ENCODE measurements at places on chromosomes 1 and 21.

DNA sequence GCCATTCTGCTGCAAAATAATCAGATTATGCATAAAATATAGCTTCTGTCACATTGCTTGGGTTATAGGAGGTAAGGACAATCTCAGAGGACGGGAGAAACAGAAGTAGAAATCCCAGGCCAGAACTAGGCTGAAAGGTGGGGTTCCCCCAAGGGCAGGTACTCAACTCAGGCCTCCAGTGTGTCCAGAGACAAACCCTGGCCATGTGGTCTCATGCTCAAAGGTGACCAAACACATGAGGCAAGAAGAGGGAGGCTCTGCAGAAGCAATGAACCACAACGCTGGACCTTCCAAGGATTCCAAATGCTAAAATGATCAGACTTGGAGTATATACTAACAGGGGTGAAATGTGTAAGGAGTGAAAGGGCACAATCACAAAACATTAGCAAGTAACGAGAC, 103.8 kb downstream of the DMRTB1 start:
- DNase-seq = no peak

GRCh38 chr1:117682372-117682771, 76.5 kb downstream of the TENT5C start:
- DNase-seq = no peak

DNA sequence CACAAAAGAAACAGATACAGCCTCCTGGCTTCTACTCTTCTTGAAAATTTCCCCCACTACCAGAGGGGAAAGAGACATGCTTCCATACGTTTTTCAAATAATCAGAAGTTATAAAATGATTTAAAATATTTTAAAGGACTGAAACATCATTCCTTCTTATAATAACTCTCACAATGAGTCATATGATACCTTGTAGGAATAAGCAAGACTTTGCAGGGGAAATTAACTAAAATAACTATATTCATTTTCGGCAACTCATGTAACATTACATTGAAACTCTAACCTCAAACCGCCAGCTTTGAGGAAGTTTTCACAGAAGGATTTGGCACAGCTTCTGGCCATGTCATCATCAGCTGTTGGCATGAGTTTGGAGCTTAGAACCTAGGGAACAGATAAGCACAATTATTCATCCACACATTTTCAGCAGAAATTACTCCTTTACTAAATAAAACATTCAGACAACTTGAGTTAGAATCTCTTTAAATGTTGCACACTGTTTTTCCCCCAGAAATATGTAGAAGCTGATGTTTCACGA, 85.9 kb downstream of the USP24 start:
- no peak for DNase-seq

- DNase-seq = no peak
Observed at GRCh38 chr1:2136386-2137235, 58.0 kb downstream of the FAAP20 start.

DNA sequence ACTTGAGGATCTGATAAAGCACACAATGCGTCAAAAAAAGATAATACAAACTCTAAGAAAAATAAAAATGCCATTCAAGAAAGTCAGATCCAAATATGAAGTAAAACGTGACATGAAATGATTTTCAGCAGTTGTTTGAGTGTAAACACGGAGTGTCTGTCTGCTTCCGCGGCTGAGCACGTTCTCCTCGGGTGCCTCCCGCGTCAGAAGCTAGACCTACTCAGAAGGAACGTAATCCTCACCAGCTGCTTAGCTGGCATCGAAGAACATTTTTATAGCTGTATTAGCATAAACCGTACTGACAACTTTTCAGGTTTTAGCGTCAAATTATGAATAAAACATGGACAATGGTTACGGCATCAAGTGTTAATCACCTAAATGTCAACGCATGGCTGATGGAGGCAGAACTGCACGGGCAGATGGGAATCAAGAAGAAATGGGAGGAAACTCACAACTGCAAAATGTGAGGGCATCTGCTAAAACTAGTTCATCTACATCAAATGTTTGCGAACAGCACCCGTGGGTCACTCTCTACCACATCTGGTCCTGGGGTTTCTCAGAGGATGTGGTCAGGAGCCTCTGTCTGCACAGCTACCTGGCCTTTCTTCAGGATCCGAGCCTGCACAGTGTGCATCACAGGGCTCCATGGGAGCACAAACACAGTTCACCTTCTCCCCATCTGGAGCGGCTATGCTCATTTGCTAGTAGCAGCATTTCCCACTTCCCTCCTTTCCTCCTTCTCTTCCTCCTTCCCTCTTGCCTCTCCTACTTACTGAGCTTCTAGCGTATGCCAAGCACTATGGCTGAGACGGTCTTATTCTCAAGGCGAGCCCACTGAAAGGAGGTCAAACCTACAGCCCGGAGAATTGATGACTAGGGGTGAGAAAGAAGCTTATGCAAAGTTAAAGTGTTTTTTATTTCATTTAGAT, 40.0 kb downstream of the RCAN1 start:
- DNase-seq = no peak

GRCh38 chr1:155322571-155322952, 1.9 kb downstream of the RUSC1 start:
- DNase-seq = no peak

- no peak for DNase-seq
Observed at GRCh38 chr1:42924851-42925760, 33.6 kb downstream of the SLC2A1 start.

DNA sequence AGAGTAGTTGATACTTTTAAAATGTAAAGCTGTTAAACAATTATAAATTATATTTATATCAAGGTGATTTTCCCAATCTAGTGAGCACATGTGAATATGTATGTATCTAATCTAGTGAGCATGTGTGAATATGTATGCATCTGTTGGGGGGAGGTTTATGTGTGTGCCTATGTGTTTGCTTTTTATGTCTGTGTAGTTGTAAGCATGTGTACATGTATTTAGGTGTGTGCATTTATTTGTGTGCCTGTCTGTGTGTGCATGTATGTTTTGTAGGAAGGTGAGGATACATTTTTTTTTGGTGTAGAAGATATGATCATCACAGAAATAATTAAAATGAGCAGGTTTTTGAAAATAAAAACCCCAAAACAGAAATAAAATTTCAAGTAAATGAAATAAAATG, 318.9 kb upstream of the CHRM3 start:
- DNase-seq = no peak

GRCh38 chr1:232029315-232029714, 402.7 kb downstream of the DISC1 start:
- no peak for DNase-seq

- DNase-seq = no peak
Observed at GRCh38 chr1:60833173-60833572, 249.2 kb upstream of the NFIA start.

DNA sequence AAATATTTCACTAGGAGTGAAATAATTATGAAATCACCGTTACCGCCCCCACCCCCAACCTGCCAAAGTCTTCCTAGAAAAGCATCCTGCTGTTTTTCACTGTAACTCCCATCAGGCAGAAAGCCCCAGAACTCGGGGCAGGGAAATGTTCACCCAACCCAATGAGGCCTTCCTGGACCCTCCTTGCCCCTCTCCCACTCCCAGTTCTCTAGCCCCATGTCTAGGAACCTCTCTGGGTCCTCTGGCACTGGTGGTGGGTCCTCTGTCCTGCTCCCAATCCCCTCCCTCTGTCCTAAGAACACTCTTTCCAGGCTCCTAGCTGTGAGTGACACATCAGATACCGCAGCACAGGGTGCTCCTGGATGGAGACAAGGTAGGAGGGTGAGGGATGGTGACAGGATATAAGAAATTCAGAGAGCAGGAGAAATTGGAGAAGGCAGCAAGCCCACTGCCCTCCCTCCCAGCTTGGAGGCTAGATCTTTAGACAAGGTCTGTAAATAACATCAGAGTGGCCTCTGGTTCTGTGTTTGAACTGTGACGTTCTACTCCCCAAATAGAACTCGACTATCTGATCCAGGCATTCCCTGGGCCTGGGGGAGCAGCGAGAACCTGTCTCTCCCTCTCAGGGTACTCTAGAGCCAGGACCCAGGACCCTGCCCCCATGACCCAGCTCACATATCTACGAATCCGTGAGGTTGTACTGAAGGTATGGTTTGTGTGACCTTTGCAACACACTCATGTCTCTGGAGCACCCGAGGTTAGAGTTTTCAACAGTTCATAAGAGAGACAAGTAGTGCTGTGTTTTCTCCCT, 23.3 kb upstream of the BTG2 start:
- DNase-seq = no peak

DNA sequence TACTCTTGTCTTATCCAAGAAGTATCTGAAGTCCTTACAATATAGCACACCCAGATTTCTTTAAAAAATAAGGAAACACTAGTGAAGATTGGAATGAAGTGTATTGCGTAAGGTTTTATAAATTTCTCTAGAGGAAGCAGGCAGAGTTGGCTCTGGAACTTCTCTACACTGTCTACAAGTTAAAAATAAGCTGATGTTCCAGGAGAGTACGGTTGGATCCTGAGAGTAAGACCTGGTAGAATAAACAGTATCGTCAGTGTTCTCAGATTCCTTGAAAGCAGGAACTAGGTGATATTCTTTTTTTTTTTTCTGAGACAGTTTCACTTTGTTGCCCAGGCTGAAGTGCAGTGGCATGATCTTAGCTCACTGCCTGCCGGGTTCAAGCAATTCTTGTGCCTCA, 107.9 kb downstream of the USP25 start:
- DNase-seq = no peak

- DNase-seq = no peak
Observed at GRCh38 chr1:111758373-111758772, 2.7 kb downstream of the DDX20 start.

- DNase-seq = no peak
Observed at GRCh38 chr1:18094096-18094495, 13.5 kb upstream of the IGSF21 start.

DNA sequence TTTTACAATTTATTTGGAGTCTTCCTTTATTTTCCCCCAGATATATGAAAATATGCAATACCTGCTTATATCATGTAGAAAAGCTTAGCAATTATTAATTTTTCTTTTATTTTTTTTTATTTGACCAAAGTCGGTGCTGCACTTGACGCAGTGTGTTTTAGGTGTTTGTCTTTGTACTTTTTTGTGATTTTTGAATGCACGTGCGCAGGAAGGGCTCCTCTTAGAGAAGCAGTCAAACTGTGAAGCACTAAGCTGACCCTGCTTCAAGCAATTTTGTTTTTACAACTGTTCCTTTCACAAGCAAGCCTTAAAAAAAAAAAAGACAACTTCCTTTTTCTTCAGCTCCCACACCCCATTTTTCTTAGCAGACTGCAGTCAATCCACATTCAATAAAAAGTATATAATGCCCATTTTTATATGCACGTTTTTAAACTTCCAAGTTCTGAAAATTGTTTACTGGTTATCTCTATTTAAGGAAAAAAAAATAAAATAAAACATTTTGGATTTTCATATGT, 267.4 kb downstream of the TM2D1 start:
- no peak for DNase-seq

GRCh38 chr1:11214698-11215380, 25.7 kb downstream of the ANGPTL7 start:
- no peak for DNase-seq

- DNase-seq = no peak
Observed at GRCh38 chr1:101128211-101128727, 102.7 kb upstream of the DPH5 start.

GRCh38 chr1:15975805-15976680, at the start of gene ZBTB17:
Gene ZBTB17, minus strand, starts transcription at chr1:15976101. Its CDS starts 27,606 bp downstream, at chr1:15948495.
- peak; percentile 89 for DNase-seq

GRCh38 chr1:226602186-226603021, 53.8 kb downstream of the STUM start:
- no peak for DNase-seq

GRCh38 chr1:51962486-51963356, 27.8 kb downstream of the RAB3B start:
- no peak for DNase-seq

DNA sequence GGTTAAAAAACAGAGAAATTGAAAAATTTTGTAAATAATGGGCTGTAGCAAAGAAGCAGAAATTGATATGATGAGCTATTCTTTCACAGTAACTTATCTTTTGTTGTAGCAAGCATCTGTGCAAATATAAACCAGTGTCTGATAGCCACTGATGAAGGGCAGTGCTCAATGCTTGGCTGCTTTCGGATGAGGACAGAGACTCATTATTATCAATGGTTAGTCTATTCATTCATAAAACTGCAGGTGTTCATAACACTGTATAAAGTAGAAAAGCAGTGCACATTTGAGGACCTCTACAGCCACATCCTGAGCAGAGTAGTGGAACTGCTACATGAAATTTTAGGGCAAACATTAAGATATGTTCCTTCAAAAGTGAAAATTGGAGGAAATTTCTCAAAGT, 107.2 kb downstream of the FAF1 start:
- DNase-seq = no peak

DNA sequence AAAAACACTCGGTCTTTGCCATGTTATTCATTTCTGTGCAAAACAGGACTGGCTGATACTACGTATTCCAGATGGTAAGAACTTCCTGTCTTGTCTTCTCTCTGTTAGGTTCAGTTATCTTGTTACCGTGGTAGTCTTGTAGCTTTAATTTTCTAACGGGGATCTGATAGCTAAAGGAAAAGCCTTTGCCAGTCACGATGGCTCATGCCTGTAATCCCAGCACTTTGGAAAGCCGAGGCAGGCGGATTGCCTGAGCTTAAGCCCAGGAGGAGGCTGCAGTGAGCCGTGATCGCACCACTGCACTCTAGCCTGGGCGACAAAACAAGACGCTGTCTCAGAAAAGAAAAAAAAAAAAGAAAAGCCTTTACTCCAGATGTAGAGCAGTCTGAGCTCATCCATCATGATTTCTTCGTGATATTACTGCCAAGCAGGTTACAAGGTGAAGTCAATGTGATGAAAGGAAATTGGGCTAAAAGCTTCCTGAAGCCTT, 11.1 kb upstream of the MSTO1 start:
- no peak for DNase-seq

DNA sequence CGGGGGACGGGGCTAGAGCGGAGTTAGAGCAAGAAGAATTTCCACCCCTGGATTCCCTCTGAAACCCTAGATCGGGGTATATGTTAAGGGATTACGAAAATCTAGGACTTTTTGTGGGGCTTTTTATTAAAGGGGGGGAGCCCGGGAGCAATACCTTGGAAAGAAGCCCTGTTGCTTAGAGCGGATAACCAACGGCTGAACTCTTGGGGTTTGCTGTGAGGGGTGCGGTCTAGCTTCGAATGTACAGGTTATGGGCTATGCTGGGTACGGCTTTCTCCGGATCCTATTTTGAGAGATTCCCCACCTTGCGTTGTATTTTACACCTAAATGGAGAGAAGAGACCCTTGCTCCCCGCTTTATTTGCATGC, 626 bp downstream of the DYRK3 start:
- DNase-seq = no peak

Data from activated CD4-positive, CD25-positive, alpha-beta regulatory T cell treated with anti-CD3 and anti-CD28 coated beads, Interleukin-2, amount 50 U/mL, for 16 hours (primary cell).